NCI-H2081 treated with DMSO at 0.1 percent for 48 hours (cell line): ENCODE measurements at places on chromosomes 1 and 21.

- DNase-seq = no peak
Observed at GRCh38 chr21:31354604-31355443, 10.8 kb upstream of the TIAM1 start.

DNA sequence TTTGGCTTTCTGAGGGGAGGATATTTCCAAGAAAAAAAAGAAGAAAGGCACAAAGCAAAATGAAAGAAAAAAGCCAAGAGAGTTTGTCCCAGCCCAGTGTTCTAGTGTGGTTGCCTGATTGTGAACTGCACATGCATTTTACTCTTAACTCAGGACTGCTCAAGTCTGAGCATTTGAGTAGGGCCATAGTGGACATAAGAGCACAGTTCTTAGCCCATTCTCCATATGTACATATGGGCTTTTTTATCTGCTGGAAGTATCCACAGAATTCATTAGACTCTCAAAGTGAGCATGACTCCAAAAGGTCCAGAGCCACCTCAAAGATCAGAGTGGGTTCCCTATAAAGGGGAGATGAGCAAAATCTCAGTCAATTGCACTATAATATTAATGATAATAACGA, 13.6 kb upstream of the DDX59 start:
- DNase-seq = no peak

DNA sequence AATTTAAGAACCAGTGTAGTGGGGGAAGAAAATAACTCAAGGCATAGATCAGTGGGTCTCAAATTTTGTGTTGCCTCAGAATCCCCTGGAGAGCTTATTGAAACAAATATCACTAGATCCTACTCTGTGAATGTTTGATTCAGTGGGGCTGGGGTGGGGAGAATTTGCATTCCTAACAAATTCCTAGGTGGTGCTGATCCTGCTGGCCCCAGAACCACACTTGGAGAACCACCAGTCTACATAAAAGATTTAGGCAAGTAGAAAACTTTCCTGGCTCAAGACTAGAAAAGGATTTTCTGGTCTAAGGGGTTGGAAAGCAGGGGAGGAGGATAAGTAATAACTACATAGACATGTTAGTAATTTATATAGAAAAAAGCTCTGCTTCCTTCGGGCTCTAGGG, 34.1 kb upstream of the C1orf21 start:
- no peak for DNase-seq

DNA sequence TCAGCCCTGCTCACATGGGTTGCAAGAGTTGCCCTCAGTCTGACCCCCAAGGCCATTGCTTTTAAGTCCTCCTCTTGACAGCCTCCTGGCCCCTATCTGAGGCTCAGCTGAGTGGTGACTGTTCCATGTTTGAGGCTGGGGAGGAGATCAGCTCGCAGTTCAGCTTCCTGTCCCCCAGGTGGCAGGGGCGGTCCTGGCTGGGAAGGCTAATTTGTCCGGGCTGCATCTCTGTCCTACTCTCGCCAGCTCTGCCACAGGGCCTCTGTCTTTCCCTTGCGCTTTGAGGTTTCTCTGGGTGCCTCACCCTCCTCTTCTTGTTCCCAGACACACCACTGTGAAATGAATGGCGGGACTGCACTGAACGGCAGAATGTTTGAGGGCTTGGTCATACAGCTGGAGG, 157.3 kb downstream of the KCNJ6 start:
- no peak for DNase-seq

GRCh38 chr1:194295685-194296084, 1109.3 kb upstream of the B3GALT2 start:
- DNase-seq = peak; percentile 68

- no peak for DNase-seq
Observed at GRCh38 chr1:26317146-26317545, 612 bp upstream of the CD52 start.

GRCh38 chr1:22914633-22915217, 57.9 kb downstream of the LACTBL1 start:
- DNase-seq = no peak

- DNase-seq = no peak
Observed at GRCh38 chr21:44286716-44287632, 1.3 kb downstream of the AIRE start.

DNA sequence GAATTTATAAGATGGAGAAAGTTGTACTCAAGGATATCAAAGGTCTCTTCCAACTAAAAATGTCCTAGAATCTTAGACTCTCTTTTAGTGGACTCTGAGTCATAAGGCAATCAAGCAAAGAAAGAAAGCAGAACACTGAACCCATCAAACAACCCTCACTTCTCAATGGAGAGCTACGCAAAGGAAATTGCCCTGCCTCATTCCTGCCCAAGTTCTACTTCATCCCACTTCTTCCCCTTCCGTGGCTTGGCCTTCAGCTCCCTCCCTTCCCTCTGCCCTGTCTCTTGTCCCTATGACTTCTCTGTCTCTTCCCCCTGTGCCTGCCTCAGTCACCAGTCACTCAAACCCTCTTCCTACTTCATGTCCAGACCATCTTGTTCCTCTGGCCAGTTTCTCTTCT, 58.5 kb downstream of the RIMS3 start:
- no peak for DNase-seq

DNA sequence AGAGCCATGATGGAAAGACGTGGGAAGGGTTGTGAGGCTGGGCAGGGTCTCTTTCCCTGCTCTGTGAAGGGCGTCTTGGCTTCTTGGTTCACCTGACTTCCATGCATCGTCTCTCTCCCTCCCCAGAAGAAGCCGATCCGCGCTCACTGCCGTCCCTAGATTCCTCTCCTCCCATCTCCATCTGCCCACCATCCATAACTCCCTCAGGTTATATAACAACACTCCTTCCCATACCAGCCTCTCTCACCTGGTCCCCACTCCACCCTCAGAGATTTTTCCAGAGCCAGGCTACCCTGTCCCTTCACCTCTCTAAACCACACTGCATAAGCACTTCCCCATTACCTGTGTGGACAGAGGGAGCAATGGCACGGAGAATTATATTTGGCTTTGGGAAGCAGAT, 6.0 kb downstream of the KCND3 start:
- no peak for DNase-seq

GRCh38 chr1:205046870-205047269, 3.9 kb downstream of the CNTN2 start:
- DNase-seq = no peak

DNA sequence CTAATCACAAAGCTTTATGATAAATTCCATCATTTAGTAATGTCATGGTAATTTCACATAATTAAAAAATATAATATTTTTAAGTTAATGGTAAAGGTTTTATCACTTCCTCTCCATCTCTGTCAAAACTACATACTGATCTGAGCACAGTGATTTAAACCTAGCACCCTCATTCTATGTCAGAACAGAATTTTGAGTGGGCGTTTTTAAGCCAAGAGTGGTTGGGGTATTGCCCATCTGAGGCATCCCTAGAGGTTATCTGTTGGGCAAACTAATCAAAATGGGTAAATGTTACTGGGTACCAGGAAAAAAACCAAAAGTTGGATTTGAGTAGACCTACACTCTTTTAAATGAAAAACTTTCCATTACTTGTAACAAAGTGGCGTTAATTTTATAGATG, 100.7 kb upstream of the GFI1 start:
- DNase-seq = no peak

DNA sequence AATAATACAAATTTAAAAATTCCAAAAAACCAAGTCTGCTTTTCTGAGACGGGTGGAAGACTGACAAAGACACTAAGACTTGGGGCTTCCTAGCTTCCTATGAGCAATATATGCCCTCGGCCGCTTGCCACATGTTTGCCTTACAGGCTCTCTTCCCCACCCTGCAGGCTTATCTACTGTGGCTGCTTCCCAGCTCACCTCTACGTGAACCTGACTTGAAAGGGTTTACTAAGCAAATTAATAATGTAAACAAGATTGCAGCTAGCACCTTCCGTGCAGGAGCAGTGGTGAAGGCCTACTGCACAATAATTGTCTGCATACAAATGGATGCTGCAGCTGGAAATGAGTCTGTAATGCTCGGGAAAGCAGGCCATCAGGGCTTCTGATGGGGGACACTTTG, 152.9 kb upstream of the DAB1 start:
- no peak for DNase-seq

- no peak for DNase-seq
Observed at GRCh38 chr1:54807756-54808155, 6.6 kb upstream of the TTC22 start.

GRCh38 chr1:23149114-23149513, 19.5 kb downstream of the LUZP1 start:
- no peak for DNase-seq

GRCh38 chr1:8674481-8674880, 143.0 kb downstream of the RERE start:
- DNase-seq = no peak

- DNase-seq = no peak
Observed at GRCh38 chr1:84851839-84852238, 41.2 kb downstream of the LPAR3 start.

- no peak for DNase-seq
Observed at GRCh38 chr1:91594383-91595055, 93.9 kb downstream of the CDC7 start.

DNA sequence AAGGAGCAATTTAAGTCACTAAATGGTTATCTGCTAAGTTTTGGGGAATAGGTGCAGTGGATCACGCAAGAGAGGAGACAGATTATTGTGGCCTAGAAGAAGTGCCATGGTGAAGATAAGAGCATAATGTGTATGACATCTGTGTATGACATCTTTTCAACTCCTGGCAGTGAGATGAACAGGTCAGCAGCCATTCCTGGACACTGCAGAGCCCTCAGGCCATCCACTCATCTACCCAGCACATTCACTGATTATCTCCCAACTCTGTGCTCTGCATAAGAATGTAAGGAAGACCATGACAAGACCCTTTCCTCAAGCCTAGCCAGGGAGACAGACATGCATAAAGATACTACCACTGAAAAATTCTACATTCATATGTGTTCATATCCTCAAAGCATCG, 73.7 kb downstream of the DDR2 start:
- no peak for DNase-seq

GRCh38 chr21:32112195-32112594, 166.7 kb downstream of the MIS18A start:
- no peak for DNase-seq

- no peak for DNase-seq
Observed at GRCh38 chr1:98327220-98327861, 334.2 kb upstream of the SNX7 start.

DNA sequence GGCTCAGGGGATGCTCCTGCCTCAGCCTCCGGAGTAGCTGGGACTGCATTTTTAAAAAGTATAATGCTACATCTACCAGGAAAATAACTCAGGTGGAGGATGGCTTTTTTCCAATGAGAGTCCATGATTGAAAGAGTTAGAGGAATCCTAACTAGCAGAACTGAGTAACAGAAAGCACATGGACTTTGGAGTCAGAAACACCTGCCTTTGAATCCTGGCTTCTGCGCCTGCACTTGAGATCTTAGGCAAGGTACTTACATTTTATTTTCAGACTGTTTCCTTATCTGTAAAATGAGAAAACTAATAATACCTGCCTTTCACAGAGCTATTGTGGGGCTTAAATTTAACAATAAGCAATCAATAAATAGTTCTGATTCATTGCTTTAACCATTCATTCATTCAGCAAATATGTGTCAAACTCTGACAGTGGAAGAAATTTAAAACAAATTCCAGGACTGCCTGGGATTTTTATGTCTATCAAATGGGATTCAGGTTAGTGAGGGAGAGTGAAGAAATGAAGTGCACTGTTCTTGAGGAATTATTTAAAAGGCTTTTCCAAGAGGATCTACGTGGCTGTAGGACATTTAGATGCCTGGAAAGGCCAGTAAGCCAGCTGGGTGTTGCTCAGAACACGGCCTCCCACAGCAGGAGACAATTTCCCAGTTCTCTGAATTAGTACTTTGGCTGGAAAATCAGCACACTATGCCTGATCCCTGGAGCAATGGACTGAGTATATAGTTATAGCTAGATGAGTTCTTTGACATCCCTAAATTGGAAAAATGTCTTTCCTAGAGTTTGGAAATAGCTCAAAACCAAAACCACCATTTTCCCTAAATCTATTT, 12.8 kb upstream of the LBR start:
- DNase-seq = no peak

GRCh38 chr1:55286856-55287602, 71.9 kb upstream of the USP24 start:
- no peak for DNase-seq

DNA sequence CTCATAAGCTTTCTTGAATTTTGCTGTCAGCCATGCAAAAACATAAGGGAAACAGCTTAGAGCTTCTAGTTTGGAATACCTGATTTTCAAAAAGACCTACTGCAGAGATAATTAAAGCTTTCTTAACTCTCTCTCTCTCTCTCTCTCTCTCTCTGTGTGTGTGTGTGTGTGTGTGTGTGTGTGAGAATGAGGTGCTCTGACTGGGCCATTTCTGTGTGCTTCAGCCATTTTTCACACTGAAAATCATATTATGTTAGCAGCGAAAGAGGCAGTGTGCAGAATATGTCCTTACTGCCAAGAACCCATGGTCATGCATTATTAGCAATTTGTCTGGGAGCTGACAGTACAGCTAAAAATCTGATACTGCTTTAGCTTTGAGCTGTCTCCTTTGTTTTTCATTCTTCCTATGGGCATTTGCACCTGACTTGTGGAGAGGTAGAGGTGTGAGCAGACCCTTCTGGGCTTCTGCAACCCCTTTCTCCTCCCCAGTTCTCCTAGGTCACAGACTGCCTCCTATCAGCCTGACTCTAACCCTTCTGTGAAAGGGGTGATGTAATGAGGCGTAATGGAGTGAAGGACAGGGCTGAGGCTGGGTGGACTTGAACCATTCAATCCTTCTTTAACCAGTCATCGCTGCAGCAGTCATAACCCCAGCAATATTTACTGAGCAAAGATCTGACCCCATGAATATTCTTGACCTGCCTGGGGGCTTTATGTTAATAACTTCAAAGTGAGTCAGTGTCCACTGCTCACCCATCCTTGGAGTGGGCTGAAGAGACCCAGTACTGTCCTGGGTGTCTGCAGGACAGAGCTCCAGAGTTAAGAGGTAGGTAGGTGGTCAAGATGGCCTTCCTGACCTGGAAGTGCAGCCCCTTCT, 61.2 kb downstream of the SYT6 start:
- DNase-seq = no peak

DNA sequence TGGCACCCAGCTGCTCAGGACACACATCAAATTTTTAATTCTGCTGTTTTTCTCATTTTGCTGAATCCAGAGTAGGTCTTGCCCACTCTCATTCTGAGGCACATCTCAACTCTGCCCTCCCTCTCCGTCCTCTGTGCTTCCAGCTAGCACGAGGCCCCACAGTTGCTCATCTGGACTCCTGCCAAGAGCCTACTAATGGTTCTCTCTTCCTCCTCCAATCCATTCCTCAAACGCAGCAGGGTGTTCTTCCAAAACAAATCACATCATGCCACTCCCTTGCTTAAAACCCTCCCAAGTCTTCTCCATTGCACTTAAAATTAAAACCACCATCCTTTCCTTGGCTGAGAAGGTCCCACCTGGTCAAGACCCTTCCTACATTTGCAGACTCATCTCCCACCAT, 49.8 kb upstream of the SCAF4 start:
- no peak for DNase-seq

- no peak for DNase-seq
Observed at GRCh38 chr1:58763214-58763613, 20.6 kb downstream of the JUN start.
